ENCODE measurements at places on chromosomes 11 and 22.
A peak's percentile ranks its signal among the peaks of the same experiment; 100 is the strongest.

DNA sequence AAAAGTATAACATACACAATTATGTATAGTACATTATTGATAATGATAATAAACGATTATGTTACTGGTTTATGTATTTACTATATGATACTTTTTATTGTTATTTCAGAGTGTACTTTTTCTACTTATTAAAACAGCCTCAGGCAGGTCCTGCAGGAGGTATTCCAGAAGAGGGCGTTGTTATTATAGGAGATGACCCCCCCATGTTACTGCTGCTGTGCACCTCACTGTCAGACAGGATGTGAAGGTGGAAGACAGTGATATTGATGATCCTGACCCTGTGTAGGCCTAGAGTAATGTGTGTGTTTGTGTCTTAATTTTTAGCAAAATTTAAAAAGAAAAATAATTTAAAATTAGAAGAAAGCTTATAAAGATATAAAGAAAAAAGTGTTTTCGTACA, 57.6 kb downstream of the REXO2 start:
- no peak for DNase-seq

- DNase-seq = no peak
Measured at GRCh38 chr11:94199136-94200130, 70.8 kb downstream of the PANX1 start.

DNA sequence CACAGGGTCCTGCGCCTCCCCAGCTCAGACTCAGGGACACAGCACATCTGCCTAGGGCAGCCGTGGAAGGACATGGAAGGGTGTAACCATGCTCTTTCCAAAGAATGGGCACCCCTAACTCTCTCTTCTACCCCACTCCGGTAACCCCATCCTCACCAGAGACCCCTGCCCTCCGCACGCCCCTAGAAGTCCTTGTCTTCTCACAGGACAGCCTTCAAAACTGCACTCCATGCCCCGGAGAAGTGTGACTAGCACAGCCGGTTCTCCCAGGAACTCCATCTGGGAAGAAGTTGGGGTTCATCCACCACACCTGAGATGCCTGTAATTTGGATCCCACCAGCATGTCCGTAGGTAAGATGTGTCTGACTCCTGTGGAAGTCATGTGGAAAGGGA, 25.0 kb downstream of the P2RY2 start:
- no peak for DNase-seq

DNA sequence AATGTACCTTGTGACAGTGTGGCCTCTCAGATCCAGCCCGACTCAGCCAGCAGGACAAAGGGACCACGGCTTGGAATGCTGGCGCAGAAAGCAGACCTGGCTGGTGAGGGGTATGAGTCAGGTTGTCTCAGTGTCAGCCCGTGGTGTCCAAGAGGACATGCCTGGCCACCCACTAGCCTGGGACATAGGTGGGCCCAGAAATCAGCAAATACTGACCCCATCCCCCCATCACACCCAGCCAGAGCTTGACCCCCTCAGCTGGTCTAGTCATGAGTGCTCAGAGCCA, 4.5 kb downstream of the BANF1 start:
- no peak for DNase-seq

GRCh38 chr11:84383576-84383975, 1097.4 kb upstream of the CCDC90B start:
- no peak for DNase-seq

GRCh38 chr11:96356848-96357247, 13.9 kb upstream of the MAML2 start:
- DNase-seq = no peak

- no peak for DNase-seq
Measured at GRCh38 chr11:31487848-31488247, 21.6 kb downstream of the IMMP1L start.

GRCh38 chr11:27353593-27354358, 9.2 kb downstream of the CCDC34 start:
- peak; percentile 8 for DNase-seq

DNA sequence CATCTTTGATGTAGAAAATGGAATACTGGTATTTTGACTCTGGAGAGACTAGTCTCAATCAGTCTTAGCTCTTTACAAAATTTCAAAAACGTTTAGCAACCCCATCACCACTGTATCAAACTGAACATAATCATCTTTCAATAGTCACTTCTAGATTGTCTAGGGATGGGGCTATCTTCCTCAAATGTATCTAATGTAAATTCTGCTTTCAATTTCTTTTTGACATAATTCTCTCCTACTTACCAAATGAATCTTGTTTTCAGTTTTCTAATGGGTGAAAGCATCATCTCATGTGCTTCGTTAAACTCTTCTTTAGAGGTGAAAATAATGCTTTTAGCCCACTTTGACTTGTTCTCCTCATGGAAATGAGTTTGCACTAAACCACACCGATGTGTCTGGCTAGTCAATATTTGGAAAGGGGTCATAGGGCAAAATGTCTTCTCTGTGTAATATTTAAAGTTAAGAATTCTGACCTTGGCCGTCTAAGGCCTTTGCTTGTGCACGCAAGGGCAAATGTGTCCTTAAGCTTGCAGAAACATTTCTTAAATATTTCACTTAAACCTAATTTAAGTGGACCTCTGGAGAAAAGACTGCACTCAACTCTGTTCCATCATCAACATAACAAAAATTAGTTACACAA, 5.2 kb downstream of the SIK3 start:
- no peak for DNase-seq

- no peak for DNase-seq
Measured at GRCh38 chr22:43550672-43551071, 138.9 kb downstream of the MPPED1 start.

DNA sequence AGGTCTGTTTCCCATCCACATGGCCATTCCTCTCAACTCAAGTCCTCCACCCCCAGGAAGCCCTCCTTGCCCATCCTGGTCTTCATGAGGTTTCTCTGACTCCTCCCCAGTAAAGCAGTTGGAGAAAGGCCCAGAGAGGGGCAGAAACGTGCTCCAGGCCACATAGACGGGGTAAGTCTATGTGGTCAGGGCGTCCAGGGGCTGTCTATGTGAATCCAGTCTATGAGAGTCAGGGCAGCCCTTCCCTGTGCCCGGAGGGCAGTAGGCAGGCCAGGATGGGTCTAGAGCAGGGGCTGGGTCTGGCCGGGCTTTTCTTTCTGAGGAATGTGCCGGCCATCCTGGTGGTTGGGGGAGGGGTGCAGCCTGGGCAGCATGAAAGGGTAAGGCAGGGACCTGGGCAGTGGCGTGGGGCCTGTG, 11.7 kb downstream of the GUCD1 start:
- no peak for DNase-seq

GRCh38 chr11:45253640-45254039, 32.5 kb downstream of the SYT13 start:
- DNase-seq = no peak

DNA sequence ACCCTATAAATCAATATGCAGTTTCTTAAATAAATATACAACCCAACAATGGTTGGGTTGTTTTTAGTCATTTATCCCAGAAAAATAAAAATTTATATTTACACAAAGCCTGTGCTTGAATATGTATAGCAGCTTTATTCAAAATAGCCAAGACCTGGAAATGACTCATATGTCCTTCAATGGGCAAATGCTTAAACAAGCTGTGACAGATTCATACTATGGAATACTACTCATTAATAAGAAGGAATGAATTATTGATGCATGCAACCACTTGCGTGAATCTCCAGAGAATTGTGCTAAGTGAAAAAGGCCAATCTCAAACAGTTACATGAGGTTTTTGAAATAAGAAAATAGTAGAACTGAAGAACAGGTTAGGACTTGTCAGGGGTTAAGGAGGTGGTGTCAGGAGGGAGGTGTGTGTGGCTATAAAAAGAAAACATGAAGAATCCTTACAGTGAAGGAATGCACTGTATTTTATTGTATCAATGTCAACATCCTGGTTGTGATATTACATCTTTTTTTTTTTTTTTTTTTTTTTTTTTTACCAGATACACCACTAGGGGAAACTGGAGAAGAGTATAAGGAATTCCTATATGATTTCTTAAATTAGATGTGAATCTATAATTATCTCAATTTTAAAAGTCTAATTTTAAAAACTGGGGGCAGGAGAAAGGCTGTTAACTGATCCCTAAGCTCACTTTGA, 82.4 kb upstream of the CD44 start:
- DNase-seq = peak; percentile 67

GRCh38 chr11:116400081-116400480, 372.7 kb downstream of the BUD13 start:
- no peak for DNase-seq

DNA sequence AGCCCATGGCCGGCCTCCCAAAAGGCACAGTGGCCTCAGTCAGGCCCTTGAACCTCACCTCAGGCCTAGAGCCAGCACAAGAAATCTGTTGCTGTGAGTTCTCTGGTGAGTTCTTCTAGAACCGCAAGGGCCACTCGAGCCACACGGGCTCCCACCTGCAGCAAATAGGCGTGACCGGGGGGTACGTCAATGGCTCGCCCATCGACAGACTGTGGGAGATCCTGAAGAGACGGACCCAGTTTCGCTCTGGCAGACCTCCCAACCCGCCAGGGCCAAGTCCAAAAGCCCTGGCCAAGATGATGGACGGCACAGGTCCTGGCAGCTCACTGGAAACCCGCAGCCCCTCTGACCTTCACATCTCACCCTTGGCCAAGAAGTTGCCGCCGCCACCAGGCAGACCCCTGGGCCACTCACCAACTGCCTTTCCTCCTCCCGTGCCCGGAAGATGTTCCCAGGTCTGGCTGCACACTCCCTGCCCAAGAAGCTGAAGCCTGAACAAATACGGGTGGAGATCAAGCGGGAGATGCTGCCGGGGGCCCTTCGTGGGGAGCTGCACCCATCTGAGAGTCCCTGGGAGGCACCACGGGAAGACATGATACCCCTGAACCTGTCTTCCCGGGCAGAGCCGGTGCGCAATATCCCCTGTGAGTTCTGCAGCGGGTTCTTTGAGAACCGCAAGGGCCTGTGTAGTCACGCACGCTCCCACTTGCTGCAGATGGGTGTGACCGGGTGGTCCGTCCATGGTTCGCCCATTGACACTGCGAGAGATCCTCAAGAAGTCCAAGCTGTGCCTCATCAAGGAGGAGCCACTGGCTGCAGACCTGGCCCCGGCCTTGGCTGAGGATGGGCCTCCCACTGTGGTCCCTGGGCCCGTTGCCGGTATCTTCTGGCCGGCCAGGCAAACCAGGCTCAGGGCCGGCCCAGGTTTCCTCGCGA, 544.2 kb upstream of the CCDC179 start:
- no peak for DNase-seq

GRCh38 chr11:36487619-36488018, 22.5 kb downstream of the TRAF6 start:
- no peak for DNase-seq

DNA sequence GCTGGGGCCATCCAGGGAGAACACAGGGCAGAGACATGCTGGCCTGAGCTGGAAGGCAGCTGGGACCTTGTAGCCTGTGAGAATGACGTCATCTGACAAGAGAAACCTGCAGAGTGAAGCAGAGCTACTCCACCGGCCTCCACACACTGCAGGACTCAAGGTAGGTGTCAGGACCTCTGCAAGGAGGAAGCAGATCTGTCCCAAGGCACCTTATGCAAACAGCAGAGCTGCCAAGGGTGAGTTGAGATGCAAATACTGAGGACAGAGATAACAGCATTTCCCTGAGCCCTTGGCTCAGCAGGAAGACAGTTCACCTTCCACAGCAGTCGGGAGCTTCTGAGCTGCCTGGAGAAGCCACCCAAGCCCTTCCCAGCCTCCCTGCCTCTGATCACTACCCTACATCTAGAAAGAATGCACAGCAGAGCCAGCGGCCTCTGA, 51.9 kb upstream of the IGSF9B start:
- no peak for DNase-seq

- peak; percentile 45 for DNase-seq
Measured at GRCh38 chr11:76623171-76623883, 47.2 kb downstream of the LRRC32 start.

DNA sequence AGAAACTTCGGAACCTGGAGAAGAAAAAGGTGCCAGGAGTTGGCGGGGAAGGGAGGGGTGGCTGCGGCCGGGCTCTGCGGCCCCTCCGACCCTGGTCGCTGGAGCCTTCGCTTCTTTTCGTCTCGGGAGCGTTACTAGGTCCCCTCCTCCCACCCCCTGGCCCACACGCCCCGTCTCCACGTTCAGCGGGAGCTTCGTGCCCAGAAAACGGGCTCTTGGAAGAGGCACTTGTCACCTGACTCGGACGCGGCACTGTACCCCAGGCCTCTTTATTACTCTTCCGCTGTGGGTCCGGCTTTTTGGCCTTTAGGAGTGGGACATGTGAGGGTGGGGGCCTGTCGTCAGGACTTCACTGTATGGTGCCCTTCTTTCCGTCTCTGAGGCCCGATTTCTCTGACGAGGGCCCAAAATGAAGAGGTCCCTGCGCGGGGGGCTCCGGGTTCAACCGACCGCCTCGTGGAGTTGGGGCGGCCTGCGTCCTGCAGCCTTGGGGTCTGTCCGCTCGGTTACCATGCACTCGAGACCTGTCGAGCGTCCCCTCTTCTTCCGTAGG, 1.2 kb downstream of the CAPRIN1 start:
- no peak for DNase-seq

- DNase-seq = no peak
Measured at GRCh38 chr22:36629320-36629719, 74.2 kb downstream of the CACNG2 start.

GRCh38 chr11:33941637-33942160, 49.8 kb upstream of the LMO2 start:
- DNase-seq = no peak

GRCh38 chr11:96149743-96150555, 193.0 kb downstream of the MAML2 start:
- no peak for DNase-seq

DNA sequence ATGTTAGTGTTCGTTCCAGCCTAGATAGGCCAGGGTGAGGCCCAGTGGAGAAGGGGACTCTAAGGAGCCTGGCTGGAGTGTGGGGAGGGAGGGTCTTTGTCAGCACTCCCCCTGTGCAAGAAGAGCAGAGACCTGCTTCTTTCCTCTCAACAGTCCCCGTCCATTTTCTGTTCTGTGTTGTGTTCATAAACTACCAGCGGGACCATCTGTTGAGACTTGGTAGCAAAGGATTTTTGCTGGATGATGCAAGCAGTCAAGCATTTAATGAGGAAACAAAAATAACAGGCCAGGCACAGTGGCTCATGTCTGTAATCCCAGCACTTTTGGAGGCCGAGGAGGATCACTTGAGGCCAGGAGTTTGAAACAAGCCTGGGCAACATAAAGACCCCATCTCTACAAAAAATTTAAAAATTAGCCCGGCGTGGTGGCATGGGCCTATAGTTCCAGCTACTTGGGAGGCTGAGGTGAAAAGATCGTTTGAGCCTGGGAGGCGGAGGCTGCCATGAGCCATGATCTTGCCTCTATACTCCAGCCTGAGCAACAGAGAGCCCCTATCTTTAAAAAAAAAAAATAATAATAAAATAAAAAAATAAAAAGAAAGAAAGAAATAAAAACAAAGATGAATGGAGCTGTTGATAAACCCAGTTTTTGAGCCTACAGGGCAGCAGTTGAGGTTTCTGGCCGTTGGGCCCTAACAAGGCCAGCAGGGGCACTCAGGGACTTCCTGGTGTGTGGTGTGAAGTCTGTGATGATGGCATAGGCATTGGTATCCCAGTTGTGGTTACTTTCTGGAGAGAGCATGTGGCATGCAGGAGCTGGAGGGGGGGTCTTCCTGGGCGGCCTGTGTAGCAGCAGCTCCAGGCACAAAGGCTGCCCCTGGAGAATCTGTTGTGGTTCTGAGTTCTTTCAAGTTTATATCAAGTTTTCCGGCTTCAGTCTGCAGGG, 1.7 kb upstream of the TXNRD2 start:
- DNase-seq = no peak

GRCh38 chr11:90113541-90113940, 20.9 kb upstream of the NAALAD2 start:
- no peak for DNase-seq

- DNase-seq = no peak
Measured at GRCh38 chr11:1952806-1953482, 5.8 kb downstream of the MRPL23 start.

Measured in epithelial cell of prostate (primary cell).